ENCODE measurements at places on chromosomes 7 and 10. TPM values are rescaled to one million over a fixed set of nuclear protein-coding genes. Genes with fewer than 3 reads are reported as not detected.

- DNase-seq = no peak
Measured at GRCh38 chr10:59913547-59914237, 7.3 kb upstream of the CCDC6 start.

GRCh38 chr7:133742709-133743538 lies 384.2 kb upstream of the LRGUK start:
- DNase-seq = no peak

Gene TEX47
- not detected for total RNA-seq

DNA sequence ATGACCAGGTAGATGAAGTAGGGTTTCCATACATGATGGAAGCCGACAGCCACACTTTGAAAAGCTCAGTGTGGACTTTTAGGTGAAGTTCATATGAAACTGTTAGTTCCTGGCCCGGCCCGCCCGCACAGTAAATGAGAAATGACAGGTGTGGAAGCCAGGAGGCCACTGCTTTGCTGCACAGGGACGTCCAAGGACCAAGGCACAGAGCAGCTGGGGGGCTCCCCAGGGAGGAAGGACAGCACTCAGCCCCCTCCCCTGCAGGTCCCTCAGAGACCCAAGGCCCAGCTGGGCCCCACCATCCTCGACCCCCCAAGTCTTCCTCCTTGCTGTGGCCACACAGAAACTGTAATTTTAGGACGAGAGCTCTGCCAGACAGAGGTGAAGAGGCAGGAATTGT lies 219.2 kb downstream of the PTPRN2 start:
- DNase-seq = no peak

DNA sequence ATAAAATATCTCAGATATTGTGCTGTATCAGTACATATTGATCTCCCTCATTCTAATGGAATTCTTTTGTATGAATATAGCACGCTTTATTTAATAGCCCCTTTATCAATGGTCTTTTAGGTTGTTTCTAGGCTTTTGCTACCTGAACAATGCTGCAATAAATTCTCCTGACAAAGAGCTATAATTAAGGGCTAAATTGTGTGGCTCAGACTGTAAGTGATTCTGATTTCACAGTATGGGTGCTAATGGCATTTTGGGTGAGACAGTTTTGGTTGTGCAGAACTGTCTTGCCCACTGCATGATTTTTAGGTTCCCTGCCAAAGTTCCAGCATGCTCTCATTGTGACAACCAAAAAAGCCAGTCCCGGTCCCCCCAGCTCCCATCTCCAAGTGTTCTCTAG lies 363.2 kb downstream of the REEP3 start:
- no peak for DNase-seq

Gene FAM25C
- total RNA-seq = not detected

Gene BCAP29
- total RNA-seq = 46.5 TPM

DNA sequence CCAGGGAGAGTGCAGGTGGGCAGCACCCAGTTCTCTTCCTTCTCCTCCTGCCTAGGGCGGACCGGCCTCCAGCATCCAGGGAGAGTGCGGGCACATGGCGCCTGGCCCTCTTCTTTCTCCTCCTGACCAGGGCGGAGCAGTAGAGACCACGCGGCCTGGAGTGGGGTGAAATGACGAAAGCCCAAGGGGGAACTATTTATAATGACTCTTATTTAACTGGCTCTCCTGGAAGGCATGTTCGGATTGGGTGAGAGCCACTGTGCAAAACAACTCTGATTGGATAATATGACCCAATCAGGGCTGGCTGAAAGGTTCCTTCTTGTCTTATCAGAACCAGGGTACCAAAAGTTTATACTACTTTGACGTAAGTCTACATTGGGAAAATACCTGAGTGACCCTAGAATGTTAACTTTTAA lies 63.1 kb downstream of the ZNF37A start:
- no peak for DNase-seq

Gene MKX
- total RNA-seq = 0.29 TPM

Gene ZNF25
- total RNA-seq = 4.6 TPM

Gene GPC2
- 2.1 TPM for total RNA-seq

- no peak for DNase-seq
Measured at GRCh38 chr7:114416129-114416990, 1.7 kb downstream of the FOXP2 start.

DNA sequence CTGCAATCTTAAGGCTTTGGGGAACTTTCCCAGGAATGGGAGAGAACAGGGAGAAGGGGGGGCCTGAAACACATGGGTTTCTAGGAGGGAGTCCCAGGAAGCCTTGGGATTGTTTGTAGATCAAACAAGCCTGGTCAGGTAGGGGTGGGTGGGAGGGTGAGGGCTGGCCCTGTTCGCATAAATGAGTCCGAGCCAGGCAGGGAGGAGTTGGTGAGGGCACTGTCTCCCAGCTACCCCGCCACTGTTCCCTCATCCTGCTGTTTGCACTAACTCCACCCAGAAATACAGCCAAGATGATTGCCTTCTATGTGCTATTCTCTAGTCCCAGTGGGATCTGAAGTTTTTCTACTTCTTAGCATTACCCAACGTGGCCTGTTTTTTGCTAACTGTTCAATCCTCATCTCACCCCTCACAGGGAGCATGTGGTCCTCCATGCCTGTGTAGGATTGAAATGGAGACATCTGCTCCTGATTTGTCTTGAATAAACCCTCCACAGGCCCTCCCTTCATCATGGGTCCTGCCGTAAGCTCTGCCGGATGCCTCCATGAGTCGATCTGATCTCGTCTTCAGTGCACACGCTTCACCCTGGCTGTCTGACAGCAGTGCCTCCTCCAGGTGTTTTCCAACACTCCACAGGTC lies 257.0 kb downstream of the COBL start:
- DNase-seq = no peak

- no peak for DNase-seq
Measured at GRCh38 chr7:50062951-50063350, 30.1 kb downstream of the ZPBP start.

DNA sequence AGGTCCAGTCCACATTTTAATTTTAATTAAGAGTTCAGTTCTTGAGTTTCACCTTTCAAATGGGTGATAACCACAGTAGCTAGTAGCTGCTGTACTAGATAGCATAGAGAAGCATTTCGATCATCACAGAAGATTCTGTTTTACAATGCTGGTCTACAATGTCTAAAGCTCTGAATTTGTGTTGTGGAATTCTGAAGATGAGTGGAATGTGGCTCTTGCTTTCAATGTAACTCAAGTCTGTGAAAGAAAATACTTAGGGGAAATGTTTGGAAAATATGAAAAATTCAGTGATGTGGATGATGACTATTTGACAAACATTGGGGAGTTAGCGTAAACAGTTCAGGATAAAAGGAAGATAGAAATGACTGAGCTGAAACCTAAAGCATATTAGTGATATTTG lies 139.4 kb downstream of the GNAT3 start:
- no peak for DNase-seq

- no peak for DNase-seq
Measured at GRCh38 chr7:134619627-134620331, 26.9 kb upstream of the BPGM start.

Gene CPED1
- 0.09 TPM for total RNA-seq

Gene CTTNBP2
- not detected for total RNA-seq

DNA sequence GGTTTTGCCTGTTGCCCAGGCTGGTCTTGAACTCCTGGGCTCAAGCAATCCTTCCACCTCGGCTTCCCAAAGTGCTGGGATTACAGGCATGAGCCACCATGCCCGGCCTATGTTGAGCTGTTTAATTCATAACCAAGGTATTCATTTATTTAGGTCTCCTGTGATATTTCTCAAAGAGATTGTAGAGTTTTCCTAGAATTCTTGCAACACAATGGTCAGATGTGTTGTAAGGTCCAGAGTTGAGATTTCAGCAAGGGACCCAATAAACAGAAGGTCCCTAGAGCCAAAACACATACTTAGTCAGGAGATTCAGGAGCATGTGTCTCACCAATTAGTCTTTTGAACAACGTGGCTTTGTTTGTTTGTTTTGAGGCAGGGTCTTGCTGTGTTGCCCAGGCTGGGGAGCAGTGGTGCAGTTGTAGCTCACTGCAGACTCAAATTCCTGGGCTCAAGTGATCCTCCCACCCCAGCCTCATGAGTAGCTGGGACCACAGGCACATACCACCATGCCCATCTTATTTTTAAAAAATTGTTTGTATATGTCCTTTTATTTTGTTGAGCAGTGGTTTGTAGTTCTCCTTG lies 321.3 kb upstream of the GALNT17 start:
- no peak for DNase-seq

DNA sequence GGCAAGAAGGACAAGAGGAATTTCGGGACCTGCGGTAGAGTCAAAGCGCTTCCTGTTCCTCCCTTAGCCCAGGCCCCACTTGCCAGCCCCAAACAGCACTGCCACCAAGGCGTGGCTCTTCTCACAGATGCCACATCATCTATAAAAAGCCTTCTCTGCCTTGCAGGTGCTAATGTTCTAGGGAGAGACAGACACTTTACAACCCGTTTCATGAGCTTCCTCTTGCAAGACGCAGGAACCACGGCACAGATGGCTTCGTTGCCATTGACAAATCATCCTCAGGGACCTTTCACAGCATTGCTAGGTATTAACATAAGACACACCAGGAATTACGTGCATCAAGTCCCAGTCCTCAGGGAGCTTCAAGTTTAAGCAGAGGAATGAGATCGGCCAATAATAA lies 180.9 kb downstream of the JCAD start:
- DNase-seq = no peak

GRCh38 chr7:136479922-136480321 lies 388.5 kb upstream of the CHRM2 start:
- no peak for DNase-seq

Gene SNX13
- total RNA-seq = 26.3 TPM

- no peak for DNase-seq
Measured at GRCh38 chr10:2777666-2778355, 289.5 kb upstream of the PFKP start.

Data from CD8-positive, alpha-beta memory T cell (primary cell).